ENCODE measurements at places on chromosomes 2 and 18.

GRCh38 chr2:48566592-48567310 lies 36.8 kb downstream of the STON1 start:
- peak; percentile 79 for DNase-seq

DNA sequence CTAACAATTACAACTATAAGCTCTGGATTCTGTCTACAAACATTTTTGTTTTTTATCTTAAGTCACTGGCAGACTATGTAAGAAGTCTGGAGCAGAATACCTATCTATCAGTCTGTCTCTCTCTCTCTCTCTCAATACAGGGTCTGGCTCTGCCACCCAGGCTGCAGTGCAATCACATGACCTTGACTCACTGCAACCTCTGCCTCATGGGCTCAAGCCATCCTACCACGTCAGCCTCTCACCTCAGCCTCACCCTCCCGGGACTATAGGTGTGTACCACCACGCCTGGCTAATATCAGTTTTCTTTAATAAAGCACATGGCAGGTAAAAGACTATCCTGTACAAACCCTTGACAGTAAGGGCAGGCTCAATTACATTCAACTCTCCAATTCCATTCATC lies 96.9 kb downstream of the OSBPL1A start:
- no peak for DNase-seq

- DNase-seq, result no peak
Observed at GRCh38 chr2:190996338-190996946, 17.5 kb downstream of the STAT1 start.

- DNase-seq, result no peak
Observed at GRCh38 chr2:64143169-64144056, 807 bp downstream of the PELI1 start.
